ENCODE measurements at places on chromosomes 2 and 18.

GRCh38 chr2:238305965-238306671, 14.2 kb upstream of the TRAF3IP1 start:
- no peak for DNase-seq

GRCh38 chr2:11955884-11956291, 209.5 kb downstream of the LPIN1 start:
- DNase-seq = no peak

DNA sequence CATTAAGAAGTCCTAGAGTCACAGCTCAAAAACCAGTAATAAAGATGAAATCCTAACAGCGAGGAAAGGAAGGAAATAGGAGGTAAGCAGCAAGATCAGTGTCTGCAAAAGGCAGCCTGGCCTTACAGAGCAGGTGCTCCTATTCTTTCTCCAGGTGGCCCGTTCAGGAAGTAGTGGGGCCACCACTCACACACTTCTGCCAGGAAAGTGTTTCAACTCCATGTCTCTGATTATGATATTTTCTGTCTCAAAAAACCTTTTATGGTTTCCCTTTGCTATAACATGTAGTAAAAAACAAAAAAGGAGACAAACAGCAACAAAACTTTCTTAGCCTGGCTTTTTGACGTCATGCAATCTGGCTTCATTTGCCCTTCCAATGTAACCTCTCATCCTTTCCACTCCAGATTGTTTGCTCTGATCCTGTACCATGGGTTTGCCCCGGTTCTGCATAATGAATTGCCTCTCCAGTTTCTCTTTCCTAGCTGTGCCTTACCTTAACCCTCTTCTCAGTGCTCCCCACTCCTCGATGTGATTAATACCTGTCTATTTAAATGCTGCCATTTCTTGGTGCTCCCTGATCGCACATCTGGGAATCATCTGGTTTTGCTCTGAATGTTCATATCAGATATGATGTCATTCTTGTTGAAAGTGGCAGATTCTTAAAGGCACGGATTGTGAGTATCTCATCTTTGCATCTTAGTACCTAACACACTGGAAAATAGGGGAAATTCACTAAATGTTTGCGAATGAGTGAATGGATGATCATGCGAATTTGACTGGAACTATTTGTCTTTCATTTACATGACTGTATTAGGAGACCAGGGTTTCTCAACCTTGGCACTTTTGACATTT, 50.6 kb upstream of the PTPRM start:
- no peak for DNase-seq

DNA sequence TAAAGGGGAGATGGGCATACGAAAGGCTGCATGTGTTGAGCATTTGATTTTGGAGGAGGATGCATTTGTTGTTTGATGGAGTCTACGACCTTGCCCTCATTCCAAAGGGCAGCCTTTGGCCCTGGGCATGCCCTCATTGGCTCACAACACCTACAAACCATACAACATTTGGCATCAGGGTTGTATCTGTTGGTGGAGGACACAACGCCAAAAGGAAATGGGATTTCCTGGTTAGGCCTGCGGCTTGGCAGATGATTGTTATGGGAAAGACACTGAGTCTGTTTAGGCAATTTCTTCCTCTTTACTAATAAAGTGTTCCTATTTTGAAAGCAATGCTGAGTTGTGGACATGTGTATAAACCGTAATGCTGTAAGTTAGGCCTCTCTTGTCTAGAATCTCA, 246.9 kb downstream of the LDLRAD4 start:
- no peak for DNase-seq

DNA sequence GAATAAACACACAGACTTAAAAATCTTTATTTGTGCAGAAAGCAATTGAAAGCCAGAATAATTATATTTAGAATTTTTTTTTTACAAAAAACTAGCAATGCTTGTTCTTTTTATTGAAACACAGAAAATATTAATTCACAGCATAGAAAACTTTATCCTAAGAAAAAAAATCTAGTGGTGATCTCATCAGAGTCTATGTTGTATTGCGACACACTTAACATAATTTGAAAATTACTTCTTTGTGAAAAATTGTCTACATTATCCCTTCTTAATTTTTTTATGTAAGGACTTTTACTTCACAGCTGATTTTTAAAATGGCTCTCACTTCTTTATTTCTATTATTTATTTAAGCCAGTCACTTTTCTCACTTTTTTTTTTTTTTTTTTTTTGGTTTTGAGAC, 103.4 kb downstream of the LDLRAD4 start:
- DNase-seq = no peak

DNA sequence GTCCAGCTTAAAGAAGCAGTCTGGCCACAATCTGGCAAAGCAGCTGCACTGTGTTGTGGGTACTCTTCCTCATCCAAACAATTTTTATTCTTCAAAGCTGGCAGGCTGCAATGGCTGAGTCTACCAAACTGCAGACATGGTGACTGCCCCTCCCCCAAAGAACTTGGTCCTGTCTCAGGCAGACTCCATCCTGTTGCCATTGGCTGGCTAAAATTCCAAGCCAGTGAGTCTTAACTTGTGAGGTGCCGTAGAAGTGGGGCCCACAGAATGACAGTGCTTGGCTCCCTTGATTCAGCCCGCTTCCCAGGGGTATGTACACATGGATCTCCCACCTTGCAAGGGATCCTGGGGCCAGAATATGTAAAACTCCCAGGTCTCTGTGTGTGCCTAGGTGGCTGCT, 14.5 kb upstream of the NXPH2 start:
- DNase-seq = no peak

DNA sequence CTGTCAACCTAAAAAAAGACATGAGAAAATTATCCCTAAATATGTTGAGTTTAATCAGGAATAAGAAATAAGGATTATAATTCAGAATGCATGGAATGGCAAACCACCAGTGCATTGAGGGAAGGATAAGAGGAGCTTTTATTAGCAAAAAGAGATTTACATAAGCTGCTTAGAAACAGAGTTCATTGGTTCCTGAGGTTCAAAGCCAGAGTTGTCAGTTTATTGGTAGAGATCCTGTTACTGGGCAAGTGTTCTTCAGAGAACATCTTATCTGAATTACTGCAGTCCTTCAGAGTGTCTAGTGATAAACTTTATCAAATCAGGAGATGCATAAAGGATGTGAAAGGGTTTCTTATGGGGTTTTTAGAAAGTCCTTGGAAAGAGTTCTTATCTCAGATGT, 76.0 kb upstream of the MEX3C start:
- DNase-seq = no peak

DNA sequence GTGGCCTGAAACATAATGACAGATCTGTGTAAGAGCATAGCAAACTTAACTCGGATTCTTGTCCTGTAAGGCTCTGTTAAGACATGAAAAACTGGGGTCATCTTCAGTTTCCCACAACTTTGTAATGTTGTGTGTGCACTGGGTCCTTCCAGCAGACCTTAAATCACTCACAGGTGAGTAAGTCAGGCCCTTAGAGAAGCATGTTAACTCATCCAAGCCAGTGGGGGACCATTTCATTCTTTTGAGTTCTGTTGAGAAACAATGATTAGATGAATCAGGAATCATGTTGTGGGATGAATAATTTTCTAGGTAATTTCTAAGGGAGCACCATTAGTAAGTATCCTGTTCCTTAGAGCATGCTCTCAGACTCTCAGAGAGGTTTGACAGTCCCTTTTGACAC, 167.1 kb downstream of the ESCO1 start:
- DNase-seq = no peak

DNA sequence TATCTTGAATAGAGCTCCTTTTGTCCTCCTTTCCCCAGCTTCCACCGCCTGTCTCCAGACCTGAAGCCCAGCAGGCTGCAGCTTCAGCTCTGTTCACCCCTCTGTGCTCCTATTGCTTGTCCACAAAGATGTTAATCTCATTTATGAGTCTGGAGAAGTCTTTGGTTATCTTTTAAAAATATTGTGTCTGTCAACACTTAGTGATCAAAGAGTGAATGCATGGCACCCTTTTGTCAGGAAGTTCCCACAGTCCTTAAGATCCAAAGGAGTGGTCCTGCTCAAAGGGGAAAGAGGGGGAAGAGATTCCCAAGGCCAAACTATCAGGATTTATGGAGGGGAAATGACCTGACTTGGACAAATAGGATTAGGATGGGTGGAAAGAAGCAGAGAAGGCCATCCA, 118.9 kb downstream of the ACAA2 start:
- no peak for DNase-seq

- no peak for DNase-seq
These were observed 643.6 kb upstream of the DDX18 start for GRCh38 chr2:117170897-117171296.

- DNase-seq = peak; percentile 60
These were observed 48.5 kb downstream of the SERPINB7 start for GRCh38 chr18:63823516-63824219.

- no peak for DNase-seq
These were observed 208.2 kb upstream of the ARL4C start for GRCh38 chr2:234705108-234705507.

- no peak for DNase-seq
These were observed 293.2 kb downstream of the PLCL1 start for GRCh38 chr2:198097630-198098029.

- no peak for DNase-seq
These were observed 1.9 kb downstream of the NEMP2 start for GRCh38 chr2:190532581-190532980.
